Memory B cell (primary cell): ENCODE measurements at places on chromosomes 5 and 9.

GRCh38 chr9:99072040-99072394, 32.9 kb upstream of the TGFBR1 start:
- no peak for DNase-seq

DNA sequence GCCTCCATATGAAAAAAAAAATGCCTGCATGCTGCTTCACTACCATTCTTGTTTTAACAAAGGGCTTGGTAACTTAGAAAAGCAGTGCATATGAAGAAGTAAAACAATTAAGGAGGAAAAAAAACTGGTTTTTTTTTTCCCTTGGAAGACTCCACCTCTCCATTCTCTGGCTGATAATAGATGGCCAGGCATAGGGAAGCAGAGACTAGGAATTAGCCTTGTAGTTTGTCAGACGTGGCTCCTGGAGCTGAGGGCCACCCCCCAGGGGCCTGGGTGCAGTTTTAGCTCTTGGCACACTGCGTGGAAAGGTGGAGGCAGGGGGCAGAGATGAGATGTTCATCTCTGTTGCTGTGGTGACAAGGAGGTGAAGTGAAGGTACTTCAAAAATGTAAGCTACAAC, 42.7 kb downstream of the WDR36 start:
- DNase-seq, result no peak

- peak; percentile 82 for DNase-seq
Measured at GRCh38 chr9:92790542-92791527, 26.2 kb upstream of the BICD2 start.

- DNase-seq, result no peak
Measured at GRCh38 chr5:77991084-77991483, 214.9 kb upstream of the TBCA start.

- no peak for DNase-seq
Measured at GRCh38 chr5:33557605-33558004, 116.8 kb downstream of the TARS1 start.

DNA sequence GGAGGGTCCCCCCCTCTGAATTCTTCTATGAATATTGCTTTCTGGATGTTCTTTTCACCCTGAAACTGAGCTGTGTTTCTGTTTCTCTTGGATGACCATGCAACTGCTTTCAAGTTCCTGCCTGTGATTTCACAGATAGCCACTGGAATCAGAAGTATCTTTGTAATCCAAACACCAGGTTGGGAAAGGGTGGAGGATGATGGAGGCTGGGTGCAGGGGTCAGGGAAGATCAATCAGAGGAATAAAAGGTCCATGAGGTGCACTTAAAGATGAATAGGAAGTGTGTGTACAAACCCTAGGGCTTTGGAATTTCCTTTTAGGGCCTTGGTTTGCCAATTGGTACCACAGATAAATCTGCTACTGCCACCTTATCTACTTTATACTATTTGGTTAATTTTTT, 68.2 kb upstream of the AGXT2 start:
- no peak for DNase-seq

GRCh38 chr9:108012886-108013665, 523.5 kb upstream of the KLF4 start:
- no peak for DNase-seq

GRCh38 chr5:83764101-83764500, 43.4 kb upstream of the HAPLN1 start:
- no peak for DNase-seq

GRCh38 chr9:81461196-81461595, 228.2 kb downstream of the TLE1 start:
- DNase-seq, result no peak

GRCh38 chr5:71767661-71768060, 48.6 kb downstream of the CARTPT start:
- DNase-seq, result no peak

DNA sequence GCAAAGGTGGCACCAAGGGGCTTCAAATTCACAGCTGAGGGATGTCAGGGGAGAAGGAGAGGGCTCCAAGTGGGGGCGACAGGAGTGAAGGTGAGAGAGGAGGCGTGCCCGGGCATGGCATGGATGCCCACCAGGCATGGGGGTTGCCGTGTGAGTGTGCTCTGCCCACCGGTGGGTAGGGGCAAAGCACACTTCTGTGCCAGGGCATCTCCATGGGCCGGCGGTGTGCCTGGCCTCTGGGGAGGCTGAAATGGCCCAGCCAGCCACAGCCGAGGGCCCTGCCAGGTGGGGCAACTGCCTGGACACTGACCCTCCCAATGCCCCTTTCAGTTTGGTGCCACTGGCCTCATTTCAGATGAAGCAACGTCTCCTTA, 14.0 kb upstream of the RNU6ATAC start:
- no peak for DNase-seq

DNA sequence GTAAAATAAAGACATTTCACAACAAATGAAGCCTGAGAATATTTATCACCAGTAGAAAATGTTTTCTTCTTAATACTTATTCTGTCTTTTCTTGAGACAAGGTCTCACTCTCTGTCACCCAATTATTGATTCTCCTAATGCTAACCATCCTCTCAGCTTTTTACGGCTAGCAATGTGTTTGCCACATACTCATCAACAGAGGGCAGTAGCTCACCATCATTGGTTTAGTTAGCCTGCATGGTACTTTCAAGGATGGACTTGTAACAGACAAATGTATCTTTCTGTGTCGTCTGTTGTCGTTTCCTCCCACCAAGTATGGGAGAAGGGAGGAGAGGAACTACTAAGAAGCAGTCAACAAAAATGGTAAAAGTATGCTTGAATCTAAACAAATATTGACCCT, 5.9 kb upstream of the ACO1 start:
- peak; percentile 53 for DNase-seq

GRCh38 chr9:7780261-7780988, 19.2 kb downstream of the DMAC1 start:
- no peak for DNase-seq

DNA sequence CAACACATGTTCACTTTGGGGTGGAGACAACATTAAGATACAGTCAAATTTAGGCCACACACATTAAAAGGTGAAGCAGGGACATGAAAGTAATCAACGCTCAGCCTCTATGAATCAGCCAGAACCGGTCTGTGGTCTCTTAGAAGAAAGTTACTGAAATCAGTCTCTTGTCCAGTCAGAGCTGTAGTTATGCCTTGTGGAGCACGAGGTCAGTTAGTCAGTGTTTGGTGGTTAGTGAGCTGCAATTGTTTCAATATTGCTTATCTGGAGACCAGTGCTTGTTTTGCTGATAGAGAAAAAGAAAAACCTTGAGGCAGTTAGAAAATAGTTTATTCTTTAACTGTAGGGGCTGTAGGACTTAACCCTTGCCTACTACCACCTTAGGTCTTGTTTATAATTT, 157.8 kb upstream of the RASEF start:
- no peak for DNase-seq

GRCh38 chr5:176560364-176560763, 11.2 kb downstream of the CDHR2 start:
- no peak for DNase-seq

GRCh38 chr5:154176181-154176580, 14.4 kb upstream of the GALNT10 start:
- no peak for DNase-seq

DNA sequence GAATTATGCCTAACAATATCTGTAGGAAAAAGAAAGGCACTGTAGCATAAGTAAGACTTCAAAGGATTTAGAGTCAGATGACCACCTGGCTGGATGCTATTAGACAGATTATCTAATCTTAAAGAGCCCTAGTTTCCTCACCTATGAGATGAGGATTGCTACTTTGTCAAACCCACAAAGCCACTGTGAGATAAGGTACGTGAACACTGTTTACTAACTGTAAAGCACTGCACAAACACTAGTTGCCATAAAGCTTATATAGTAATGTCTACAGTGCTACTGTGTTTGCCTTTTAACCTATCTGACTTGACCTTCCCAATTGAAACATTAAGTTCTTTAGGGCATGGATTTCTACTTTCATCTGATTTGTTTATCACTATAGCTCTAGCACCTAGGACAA, 10.3 kb downstream of the TRMO start:
- no peak for DNase-seq
